G401 (cell line): ENCODE measurements at places on chromosomes 3 and 15. TPM values are rescaled to one million over a fixed set of nuclear protein-coding genes. Genes with fewer than 3 reads are reported as not detected.

Gene GATM
- 26.7 and 32.5 TPM in 2 replicates for total RNA-seq

- no peak for DNase-seq
Measured at GRCh38 chr3:73808862-73809509, 184.2 kb upstream of the PDZRN3 start.

Gene XIRP1
- not detected in 2 replicates for total RNA-seq

Gene LMAN1L
- not detected in 2 replicates for total RNA-seq

DNA sequence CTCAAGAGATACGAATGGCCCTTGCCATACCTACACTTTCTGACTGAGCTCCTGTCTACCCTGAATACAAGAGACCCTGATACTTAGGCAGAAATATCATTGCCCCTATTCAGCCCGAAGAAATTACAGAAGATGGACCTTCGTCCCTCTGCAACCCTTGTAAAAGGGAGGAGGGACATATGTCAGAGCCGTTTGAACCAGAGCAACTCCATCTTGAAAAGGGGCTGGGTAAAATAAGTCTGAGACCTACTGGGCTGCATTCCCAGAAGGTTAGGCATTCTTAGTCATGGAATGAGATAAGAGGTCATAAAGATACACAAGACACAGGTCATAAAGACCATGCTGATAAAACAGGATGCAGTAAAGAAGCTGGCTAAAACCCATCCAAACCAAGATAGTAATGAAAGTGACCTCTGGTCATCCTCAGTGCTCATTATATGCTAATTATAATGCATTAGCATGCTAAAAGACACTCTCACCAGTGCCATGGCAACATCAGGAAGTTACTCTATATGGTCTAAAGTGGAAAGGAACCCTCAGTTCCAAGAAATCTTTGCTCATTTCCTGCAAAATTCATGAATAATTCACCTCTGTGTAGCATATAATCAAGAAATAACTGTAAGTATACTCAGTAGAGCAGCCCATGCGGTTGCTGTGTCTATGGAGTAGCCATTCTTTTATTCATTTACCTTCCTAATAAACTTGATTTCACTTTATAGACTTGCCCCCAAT is 49.7 kb upstream of the GPD1L start:
- no peak for DNase-seq

Gene SLC12A6
- 2.8 and 3.4 TPM in 2 replicates for total RNA-seq

Gene HIGD2B
- not detected in 2 replicates for total RNA-seq

DNA sequence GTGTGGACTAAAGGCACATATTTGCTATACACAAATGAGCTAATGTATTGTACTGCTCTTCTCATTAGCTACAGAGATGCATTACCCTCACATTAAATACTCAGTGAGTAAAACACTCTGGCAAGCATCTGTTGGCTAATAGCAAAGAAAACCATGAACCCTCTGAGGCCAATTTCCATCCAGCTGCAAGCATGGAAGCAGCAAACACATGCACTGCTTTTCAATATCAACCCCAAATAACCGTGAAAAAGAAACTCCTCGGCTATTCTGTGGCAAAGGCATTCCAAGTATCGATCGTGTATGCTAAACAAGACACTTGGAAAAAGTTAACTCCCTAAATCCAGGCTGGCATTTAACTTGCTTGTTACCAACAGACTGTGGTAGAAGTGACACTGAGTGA is 67.0 kb downstream of the PEAK1 start:
- no peak for DNase-seq

Gene CLDN11
- 3.3 and 4.2 TPM in 2 replicates for total RNA-seq

Gene PCSK6
- total RNA-seq: 0.06 and 0.37 TPM in 2 replicates

DNA sequence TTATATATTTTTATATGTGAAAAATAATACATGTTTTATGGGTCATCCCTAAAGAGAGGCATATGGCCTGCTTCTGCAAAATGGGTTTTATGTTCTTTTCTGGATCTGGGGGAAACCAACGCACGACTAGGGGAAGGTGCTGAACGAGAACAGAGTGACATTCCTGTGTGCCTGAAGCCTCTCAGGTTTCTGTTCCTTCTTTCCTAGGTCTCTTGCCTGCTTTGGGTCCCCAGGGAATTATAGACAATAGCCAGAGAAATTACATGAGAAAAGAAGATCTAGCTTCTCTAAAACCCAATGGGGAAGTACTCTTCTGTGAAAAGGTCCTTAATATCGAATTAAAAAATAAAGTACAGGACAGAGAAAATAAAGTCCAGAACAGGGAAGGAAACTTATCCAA is 66.5 kb downstream of the IGSF11 start:
- no peak for DNase-seq

- no peak for DNase-seq
Measured at GRCh38 chr3:59839810-59840515, 790.1 kb upstream of the CFAP20DC start.

- DNase-seq: no peak
Measured at GRCh38 chr15:83842281-83842680, 188.4 kb downstream of the ADAMTSL3 start.

- no peak for DNase-seq
Measured at GRCh38 chr3:132804498-132804897, 82.3 kb upstream of the NPHP3 start.

- no peak for DNase-seq
Measured at GRCh38 chr3:141267629-141268028, 36.0 kb downstream of the PXYLP1 start.

Gene VGLL3
- not detected in 2 replicates for total RNA-seq

DNA sequence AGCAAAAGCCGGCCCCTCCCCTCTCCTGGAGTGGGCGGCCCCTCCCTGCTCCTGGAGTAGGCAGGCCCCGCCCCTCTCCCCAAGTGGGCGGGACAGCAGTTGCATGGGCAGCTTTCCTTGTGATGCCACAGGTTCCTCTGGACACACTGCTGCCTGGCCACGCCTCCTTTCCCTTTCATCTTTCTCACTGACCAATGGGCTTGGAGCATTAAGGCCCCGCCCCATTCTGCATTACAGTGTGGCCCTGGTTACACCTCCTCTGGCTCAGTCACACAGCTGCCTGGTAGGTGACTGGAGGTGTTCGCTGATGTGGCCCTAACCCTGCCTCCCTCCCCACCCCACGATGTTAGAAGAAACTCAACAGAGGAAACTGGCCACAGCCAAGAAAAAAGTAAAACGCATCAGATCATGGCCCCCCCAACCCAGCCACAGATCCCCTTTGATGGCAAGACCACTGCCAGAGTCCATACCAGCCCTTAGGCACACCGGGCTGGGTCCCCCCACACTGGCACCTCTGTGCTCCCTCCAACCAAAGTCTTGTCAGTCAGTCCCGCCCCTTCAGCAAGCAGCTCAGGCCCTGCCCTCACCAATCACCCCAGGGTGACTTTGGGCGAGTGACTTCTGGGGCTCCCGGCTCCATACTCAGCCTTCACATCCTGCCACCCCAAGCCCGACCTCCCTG is 84.3 kb downstream of the ADAMTS7 start:
- no peak for DNase-seq

GRCh38 chr3:155418407-155418806 is 124.9 kb upstream of the STRIT1 start:
- DNase-seq: peak; percentile 3

DNA sequence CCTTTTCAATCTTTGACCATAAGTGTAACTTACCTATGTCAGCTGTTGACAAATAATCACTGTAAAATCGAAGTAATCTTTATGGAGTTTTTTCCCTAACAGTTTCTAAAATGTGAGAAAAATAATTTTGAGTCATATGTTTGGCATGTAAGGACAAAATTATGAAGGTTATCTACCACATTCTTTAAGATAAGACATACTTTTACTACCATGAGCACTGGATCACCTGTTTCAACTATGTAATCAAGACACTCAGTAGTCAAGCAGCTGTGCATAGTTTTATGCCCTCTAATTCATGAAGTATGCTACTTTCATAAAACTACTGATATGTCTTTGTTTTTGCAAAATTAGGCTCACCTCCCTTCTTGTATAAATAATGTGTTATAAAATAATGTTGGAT is 12.1 kb downstream of the FGF7 start:
- no peak for DNase-seq

Gene ISLR
- total RNA-seq: 3.4 and 5.7 TPM in 2 replicates

DNA sequence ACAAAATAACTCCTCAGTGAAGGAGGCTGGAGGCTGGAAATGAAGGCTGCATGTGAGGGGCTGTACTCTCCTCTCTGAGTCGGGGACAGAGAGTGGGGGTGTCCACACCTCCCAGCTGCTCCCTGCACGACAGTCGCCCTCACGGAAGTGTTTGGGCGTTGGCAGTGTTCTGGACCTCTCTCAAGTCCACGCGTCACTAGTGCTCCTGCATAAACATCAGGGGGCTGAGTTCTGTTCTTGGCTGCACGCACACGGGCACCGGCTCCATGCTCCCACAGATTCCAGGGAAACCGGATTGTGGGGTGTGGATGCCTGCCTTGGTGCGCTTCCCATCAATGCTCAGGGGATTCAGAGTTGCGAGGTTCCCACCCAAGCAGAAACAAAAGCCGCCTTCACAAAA is 7.4 kb downstream of the RASGRF1 start:
- DNase-seq: no peak

GRCh38 chr3:35675206-35675605 is 35.9 kb downstream of the ARPP21 start:
- DNase-seq: peak; percentile 55

DNA sequence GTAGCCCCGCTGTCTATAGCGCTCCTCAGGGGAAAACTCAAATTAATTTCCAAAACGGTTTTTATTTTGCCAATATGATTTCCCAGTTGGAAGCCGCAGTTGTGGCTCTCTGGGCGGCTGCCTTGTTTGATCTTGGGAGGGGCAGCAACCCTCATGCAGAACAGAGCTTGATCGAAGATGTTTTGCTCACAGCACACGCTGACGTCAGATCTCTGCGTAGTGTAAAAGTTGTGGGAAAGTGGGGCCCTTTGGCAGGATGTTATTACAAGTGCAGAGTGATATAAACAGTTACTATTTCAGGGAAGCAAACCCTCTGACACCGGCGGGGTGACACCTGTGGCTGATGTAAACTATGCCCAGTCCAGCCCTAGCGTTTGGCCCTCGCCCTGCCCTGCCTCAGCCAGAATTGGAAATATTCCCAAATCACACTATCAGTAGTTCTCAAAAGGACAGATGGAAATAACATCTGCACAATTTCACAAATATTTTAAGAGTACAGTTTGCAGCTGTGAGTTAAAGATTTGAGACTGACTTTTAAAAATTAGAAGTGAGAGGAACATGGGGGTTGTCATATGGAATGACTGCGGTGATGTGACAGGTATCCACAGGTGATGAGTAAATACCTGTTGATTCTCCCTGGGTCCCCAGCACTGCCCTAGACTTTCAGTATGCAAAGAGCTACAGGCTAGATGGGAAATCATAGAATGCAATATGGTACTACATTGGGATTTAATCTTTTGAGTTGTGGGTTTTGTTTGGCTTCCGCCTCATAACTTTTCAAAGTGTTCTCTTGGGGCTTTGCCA is 1.7 kb downstream of the SYNM start:
- DNase-seq: no peak

DNA sequence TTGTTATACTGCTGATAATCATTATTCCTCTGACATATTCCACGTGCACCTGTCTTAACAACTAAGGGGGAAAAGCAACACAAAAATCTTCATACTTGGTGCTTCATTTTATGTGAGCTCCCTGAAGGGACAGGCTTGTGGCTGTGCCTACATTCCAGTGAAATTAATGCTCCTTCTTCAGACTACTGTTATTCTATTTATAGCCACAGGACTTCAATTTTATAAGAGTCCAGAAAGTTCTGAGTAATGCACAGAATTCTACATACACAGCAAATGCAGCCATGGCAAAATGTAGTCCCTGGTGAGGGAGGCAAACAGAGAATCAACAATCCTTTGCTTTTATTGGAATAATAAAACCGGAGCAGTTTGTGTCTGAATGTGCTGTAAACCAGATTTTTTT is 417.1 kb downstream of the RBMS3 start:
- DNase-seq: no peak

Gene DPPA4
- not detected in 2 replicates for total RNA-seq

Gene CCR8
- total RNA-seq: not detected in 2 replicates

DNA sequence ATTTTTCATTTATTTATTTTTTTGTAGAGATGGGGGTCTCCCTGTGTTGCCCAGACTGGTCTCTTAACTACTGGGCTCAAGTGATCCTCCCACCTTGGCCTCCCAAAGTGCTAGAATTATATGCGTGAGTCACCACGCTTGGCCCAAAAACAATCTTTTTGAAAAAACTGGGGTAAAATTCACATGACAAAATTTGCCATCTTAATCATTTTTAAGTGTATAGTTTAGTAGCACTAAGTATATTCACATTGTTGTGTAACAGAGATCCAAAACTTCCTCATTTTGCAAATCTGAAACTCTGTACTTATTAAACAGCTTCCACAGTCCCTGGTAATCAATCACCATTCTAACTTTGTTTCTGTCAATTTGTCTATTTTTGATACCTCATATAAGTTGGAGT is 5.2 kb downstream of the SNX1 start:
- DNase-seq: no peak

GRCh38 chr3:99131876-99132275 is 230.4 kb upstream of the DCBLD2 start:
- no peak for DNase-seq

Gene XYLB
- 3.1 and 3.4 TPM in 2 replicates for total RNA-seq

DNA sequence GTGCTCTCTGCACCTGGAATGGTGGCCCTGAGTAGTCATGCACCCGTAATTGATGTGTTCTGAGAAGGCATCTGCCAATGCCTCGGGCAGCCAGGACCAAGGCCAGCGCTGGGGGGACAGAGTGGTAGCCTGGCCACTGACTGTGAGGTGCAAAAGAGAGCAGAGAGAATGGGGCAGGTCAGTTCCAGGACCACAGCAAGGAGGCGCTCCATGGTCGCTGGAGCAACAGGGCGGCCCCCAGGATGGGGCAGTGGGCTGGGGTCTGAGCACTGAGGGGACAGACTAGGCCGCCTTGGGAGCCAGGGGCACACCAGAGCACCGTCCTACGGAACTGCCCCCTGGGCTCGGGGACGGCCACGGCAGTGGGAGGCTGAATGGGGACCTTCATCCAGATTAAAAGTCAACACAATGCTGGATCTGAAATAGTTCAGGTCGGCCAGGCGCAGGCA is 48.3 kb upstream of the IQSEC1 start:
- no peak for DNase-seq

DNA sequence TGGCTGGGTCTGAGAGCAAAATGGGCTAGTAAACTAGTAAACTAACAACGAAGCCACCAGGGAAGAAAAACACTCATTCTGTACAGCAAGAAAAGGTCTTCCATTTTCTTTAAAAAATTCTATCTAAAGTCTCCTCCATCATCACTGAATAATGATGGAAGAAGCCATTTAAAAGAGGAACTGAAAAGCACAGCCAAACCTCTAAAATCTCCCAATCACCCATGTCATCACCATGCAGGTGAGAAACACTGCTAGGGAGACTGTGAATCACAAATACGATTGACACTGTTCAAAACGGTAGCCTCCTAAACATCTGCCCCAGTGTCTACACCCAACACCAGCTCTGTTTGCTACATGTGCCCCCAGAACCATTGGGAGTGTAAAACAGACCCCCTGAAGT is 140.4 kb downstream of the RORA start:
- DNase-seq: no peak

- no peak for DNase-seq
Measured at GRCh38 chr3:52827866-52828376, 2.6 kb downstream of the ITIH4 start.
